ENCODE measurements at places on chromosomes 11 and 22. TPM values are rescaled to one million over a fixed set of nuclear protein-coding genes. Genes with fewer than 3 reads are reported as not detected.

- DNase-seq: no peak
Observed at GRCh38 chr11:34819740-34820482, 96.3 kb downstream of the APIP start.

DNA sequence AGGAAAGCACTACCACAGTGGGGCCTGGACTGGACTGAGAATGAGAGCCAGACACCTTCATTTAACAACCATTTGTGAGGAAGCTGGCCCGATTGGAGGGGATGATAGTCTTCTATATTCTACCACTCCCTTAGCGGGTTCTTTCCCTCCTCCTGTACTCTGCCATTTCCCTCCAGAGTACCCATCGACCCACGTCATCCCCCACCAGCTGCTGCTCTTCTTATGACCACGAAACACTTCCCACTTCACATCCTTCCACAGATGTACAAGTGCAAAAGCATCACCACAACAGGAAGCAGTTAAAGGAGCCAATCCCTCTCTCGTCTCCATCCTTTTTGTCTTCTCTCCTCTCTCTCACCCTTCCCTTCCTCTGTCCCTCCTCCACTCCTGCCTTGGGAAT lies 18.0 kb upstream of the UBASH3B start:
- no peak for DNase-seq

- peak; percentile 43 for DNase-seq
Observed at GRCh38 chr22:37428649-37429586, 1.6 kb upstream of the ELFN2 start.

GRCh38 chr11:8267831-8268529 lies 4.3 kb upstream of the LMO1 start:
- no peak for DNase-seq

- DNase-seq: no peak
Observed at GRCh38 chr22:25366408-25366807, 147.0 kb downstream of the CRYBB2 start.

- no peak for DNase-seq
Observed at GRCh38 chr22:19182472-19183157, 4.1 kb upstream of the SLC25A1 start.

- DNase-seq: peak; percentile 36
Observed at GRCh38 chr11:62732830-62733229, 4.5 kb downstream of the TTC9C start.

- no peak for DNase-seq
Observed at GRCh38 chr22:18994056-18994455, 58.0 kb upstream of the PRODH start.

DNA sequence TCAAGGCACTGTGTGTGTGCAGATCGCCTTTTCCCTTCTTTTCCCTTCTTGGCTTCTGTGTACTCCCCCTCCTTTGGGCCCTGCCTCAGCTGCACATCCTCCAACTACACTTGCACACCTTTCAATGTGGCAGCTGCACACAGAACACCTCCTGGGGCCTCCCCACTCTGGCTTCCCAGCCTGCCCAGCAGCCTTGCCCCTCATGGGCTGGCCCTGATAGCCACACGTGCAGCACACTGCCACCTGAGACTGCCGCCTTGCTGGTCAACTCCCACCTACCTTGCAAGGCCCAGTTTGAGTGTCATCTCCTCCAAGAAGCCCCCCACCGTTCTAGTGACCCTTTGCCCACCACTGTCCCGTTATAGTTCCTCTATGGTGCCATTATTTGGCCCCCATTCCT lies 77.3 kb upstream of the ARFGAP3 start:
- DNase-seq: no peak

DNA sequence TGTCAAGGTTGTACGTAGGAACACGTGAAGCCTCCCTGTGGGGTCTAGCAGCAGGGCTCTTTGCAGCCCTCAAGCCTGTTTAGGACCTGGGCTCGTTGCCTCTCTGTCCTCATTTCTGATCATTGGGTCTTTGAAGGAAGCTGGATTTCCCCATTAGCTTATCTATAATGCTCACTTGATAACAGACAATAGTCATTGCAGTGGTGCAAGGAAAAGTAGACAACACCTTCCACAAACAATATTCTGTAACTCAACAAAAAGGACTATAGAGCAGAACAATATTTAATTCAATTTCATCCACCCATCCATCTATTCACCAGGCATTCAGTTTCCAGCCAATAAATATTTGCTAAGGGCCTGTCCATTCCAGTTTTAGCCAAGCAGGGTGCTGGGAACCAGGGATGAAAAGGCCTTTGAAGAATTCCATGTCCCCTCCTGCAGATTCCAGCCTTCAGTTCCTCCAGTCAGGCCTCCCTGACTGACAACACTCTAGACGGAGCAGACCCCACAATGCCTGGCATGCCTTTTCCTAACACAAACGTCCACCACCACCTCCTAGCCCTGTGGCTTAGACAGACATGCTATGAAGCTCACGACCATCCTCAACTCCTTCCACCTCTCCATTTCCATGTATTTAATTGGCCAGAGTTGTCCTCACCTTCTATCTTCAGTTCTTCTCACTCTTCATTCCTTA lies 12.7 kb upstream of the POLD3 start:
- no peak for DNase-seq

- DNase-seq: no peak
Observed at GRCh38 chr11:82523141-82523540, 210.5 kb downstream of the FAM181B start.

DNA sequence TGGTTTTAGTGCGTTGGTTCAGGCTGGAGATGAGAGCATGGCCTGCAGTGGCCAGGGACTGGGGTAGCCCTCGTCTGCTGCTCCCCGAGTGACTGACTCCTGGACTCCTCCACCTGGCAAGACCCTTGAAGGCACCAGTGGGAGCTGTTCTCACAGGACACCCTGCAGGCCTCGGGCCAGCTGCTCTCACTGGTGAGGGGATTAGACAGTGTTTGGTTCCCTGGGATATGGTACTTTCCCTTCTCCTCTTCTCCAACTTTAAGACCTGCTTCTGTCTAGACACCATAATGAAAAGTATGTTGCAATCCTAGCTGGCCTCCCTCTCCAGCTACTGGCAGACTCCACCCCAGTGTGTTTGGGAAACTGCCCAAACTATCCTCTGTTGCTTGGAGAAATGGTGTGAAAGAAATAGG lies 168.8 kb upstream of the CADM1 start:
- DNase-seq: peak; percentile 73

GRCh38 chr11:91248199-91248807 lies 976.3 kb upstream of the FAT3 start:
- peak; percentile 53 for DNase-seq

- peak; percentile 82 for DNase-seq
Observed at GRCh38 chr11:28090052-28090749, 17.8 kb downstream of the KIF18A start.

DNA sequence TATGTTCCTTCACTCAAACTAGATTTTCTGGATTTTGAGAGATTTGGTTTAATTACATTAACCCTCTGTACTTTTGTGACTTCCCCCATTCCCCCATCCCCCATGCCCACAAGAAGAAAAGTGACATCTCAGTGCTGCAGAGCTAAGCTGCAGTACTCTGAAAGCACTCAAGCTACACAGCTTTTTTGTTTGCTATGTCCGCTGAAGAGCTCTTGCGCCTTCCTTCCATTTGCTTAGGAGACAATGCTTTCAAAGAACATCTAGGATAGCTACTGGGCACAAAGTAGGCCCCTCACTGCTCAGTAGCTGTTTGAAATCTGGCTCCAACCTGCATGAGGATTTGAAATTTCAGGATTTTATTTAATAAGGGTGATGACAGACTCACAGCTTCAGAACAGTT lies 69.7 kb downstream of the SLC17A6 start:
- no peak for DNase-seq

- DNase-seq: no peak
Observed at GRCh38 chr11:66904981-66905521, 48.2 kb downstream of the LRFN4 start.

GRCh38 chr11:6962141-6962540 lies 35.9 kb downstream of the ZNF215 start:
- DNase-seq: peak; percentile 23

DNA sequence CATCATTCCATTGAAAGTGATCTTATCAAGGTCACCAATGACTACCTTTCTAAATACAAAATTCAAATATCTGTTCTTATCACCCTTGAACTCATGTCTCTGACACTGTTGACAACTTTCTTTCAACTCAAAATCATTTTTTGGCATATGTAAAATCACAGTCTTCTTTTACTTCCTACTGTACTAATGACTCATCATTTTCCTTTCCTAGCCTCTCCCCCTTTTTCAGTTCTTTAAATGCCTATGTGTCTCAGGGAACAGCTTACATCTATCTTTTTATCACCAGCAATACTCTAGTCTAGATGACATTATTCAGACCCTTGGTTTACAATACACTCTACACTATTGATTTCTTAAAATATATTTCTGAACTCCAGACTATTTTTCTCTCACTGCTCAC lies 2220.7 kb upstream of the RAG2 start:
- DNase-seq: peak; percentile 0

- DNase-seq: peak; percentile 88
Observed at GRCh38 chr11:106091480-106092123, 14.1 kb downstream of the AASDHPPT start.

DNA sequence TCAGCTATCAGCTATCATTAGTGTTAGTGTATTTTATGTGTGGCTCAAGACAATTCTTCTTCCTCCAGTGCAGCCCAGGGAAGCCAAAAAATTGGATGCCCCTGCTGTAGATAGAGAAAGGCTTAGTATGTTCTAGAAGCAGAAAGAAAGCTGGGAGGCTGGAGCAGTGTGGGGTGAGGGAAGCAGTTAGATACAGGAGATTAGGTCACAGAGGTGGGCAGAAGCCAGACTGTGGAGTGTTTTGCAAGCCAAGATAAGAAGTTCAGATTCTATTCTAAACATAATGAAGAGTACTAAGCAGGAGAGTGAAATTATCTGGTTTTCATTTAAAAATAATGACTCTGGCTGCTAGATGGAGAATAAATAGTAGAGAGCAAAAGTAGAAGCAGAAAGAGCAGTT lies 381.7 kb downstream of the DCDC1 start:
- no peak for DNase-seq

DNA sequence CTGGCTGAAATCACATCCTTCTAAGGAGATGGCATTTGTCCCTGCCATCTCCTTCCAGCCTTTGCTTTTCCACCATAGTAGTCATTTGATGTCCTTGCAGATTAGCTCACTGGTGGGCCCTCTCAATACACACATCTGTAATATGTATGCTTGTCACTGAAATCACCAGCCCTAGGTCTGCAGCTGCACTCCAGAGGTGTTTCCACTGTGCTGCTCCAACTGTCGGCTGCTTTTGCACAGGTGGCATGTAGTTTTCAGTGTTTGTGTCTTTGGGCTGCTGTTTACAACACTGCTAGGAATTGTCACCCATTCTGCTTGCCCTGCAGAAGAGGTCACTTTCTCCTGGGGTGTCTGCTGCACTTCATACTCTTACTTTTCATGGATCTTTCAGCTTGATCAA lies 69.0 kb upstream of the GRAMD1B start:
- no peak for DNase-seq

DNA sequence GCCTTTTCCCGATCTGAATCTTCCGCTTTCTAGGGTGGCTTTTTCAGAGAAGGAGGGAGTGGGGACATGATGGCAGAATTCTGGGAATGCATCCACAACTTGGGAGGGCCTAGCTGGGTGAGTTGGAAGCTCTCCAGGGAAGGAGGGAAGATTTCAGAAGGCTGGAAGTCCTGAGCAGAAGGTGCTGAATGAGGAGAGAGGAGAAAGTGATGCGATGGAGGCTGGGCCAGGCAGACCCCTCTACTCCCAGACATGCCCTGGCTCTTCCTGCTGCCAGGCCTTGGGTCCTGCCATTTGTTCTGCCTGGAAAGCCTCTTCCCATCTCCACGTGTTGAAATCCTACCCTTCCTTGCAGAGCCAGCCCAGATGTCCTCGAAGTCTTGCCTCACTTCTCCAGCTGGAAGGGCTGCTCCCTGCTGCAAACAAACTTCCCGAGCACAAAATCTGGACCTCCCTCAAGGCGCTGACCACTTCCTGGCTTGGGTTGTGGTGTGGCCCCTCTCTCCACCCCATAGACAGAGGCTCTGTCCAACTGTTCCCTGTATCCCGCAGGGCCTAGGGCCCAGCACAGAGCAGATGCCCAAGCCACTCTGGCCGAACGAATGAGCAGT lies 16.8 kb downstream of the LRRC32 start:
- DNase-seq: peak; percentile 95

DNA sequence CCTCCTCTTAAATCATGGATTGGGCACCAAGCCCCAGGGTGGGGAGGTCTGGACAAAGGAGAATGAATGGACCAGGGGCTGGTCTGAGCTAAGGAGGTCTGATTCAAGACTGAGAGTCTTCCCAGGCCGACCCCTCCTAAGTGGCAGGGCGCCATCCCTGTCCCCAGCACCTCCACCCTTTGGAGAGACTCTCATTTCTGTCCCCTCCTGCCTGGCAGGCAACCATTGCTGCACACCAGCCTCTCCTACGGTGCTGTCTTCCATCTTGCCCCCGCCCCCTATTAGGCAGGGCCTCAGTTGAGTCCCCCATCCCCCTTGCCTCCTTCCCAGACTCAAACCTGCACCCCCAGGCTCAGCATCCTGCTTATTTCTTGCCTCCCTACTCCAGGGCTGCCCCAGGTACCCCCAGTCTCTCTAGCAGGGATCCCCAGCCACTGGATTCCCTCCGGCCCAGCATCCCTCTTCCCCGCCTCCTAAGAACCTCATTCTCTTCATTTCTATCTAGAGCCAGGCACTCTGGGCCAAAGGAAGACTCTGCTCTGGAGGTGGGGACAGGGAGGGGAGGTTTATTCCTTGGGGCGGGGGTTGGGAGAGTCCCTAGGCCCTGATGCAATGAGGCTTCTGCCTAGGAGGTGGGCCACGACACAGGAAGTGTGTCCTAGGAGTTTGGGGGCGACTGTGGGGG lies 1.7 kb upstream of the RCOR2 start:
- DNase-seq: no peak

DNA sequence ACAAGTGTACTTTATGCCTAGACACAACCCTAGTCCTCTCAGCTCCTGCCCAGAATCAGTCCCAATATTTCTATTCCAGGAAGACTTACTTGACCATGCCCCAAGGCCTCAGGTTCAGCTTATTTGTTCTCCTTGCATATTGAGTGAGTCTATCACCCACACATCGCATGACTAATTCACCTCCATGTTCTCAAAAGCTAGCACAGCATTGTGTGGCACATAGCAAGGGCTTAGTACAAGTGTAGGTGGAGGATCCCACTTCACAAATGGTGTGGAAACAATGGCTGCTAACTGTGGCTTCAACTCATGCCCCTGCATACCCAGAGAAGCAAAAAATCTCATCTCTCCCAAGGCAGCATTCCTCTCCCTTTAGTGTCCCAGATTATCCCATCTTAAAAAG lies 602.6 kb upstream of the API5 start:
- no peak for DNase-seq

FOLR1 gene
- total RNA-seq: not detected

EFCAB6 gene
- 1.1 TPM for total RNA-seq

CRYBA4 gene
- total RNA-seq: not detected

GDPD4 gene
- total RNA-seq: not detected

HTATIP2 gene
- 7.2 TPM for total RNA-seq

TRIM48 gene
- total RNA-seq: not detected

TPP1 gene
- total RNA-seq: 16.7 TPM

MMP12 gene
- not detected for total RNA-seq

GAB4 gene
- not detected for total RNA-seq

UPK3A gene
- not detected for total RNA-seq

TRIM51 gene
- not detected for total RNA-seq

CASP4 gene
- total RNA-seq: 91.9 TPM

BRSK2 gene
- total RNA-seq: under 0.01 TPM
